ENCODE measurements at places on chromosomes 4 and X.

DNA sequence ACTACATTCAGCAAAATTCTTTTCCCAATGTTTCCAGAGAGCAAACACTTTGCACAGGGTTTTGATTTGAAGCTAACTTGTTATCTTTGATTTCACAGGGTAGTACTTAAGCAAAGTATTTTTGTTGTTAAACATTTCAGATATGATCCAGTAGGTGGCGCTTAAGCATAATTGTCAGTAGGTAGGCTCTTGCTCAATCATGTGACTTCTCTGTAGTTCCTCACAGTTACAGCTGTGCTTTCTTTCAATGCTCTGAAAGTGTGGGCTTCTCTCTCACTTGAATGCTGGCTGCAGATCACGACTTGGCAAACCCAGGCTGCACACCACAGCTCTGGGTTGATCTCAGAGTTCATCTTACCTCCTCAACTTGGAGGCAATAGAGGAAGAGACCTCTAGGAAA is 1016.5 kb downstream of the SH3BGRL start:
- H3K4me1 ChIP-seq = no peaks in the 10 kb centered on the region
- H3K27ac ChIP-seq = no peak overlapping the region
- no peak overlapping the region for H3K4me3 ChIP-seq

DNA sequence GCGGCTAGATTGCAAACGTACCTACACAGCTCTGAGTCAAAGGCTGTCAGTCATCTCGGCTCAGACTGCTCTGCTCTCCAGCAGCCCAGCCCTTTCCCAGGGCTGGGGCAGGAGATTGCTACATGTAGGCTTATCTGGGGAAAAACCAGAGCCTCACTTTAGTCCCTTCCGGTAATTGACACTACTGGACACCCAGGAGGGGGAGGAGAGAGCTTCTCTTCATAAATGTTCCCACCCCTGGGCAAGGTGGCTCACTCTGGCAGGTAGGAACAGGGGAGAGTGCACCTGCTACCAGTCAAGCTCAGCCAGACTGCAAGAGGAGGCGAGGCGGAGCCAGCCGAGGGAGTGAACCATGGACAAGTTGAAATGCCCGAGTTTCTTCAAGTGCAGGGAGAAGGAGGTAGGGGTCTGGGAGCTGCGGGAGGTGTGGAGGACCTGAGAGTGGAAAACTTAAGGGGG is at the start of gene SLC6A14:
Gene SLC6A14, plus strand, starts transcription at position 249 of the 459 bp plus-strand sequence. Its CDS starts 104 bp downstream, at position 353.
- no peaks in the 10 kb centered on the region for H3K4me1 ChIP-seq
- no peaks in the 10 kb centered on the region for H3K36me3 ChIP-seq
- no peaks in the 10 kb centered on the region for H3K27me3 ChIP-seq
- no peak for DNase-seq
- H3K4me3 ChIP-seq = no peak within 1 kb of the TSS
- no peak within 1 kb of the TSS for H3K27ac ChIP-seq

GRCh38 chr4:18441676-18442075 is 420.1 kb upstream of the LCORL start:
- no peak for DNase-seq
- H3K4me3 ChIP-seq = no peak overlapping the region
- no peaks in the 10 kb centered on the region for H3K4me1 ChIP-seq
- H3K27me3 ChIP-seq = no peaks in the 10 kb centered on the region
- no peaks in the 10 kb centered on the region for H3K36me3 ChIP-seq
- H3K27ac ChIP-seq = no peak overlapping the region

DNA sequence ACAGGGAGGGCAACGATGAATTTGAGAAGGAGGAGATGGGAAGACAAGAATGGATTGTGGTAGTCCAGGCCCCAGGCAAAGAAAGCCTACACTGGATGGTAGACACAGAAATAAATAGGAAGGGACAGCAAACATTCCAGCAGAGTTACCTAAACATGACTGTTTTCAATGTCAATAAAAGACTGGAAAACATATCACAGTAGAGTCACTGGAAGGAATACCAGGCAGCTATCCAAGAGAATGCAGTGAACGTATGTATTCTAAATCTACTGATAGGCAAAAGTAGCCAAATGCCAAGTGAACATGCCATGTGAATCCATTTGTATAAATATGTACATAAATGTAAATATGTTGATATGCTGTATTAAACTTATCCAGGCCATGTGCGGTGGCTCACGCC is 183.0 kb downstream of the PALLD start:
- no peaks in the 10 kb centered on the region for H3K36me3 ChIP-seq
- no peaks in the 10 kb centered on the region for H3K4me1 ChIP-seq

DNA sequence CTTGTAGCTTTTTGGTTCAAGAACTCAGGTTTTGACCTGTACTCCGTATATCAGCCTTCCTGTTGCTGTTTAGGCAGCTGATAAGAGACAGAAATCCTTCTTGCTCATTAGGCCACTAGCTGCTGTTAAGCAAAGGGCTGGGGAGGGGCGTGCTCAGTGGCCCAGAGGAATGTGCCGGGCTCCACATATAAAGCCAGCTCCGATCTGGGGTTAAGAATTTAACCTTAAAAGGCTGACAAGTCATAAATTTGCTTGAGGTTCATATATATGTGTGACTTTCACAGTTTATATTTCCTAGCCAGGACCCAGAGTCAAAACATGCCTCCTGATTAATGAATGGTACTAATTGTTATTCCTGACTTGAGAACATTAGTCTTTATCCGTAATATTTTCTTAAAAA is 15.3 kb downstream of the GPC3 start:
- H3K4me3 ChIP-seq = no peak overlapping the region
- H3K36me3 ChIP-seq = no peaks in the 10 kb centered on the region
- H3K27ac ChIP-seq = no peak overlapping the region
- no peaks in the 10 kb centered on the region for H3K4me1 ChIP-seq

DNA sequence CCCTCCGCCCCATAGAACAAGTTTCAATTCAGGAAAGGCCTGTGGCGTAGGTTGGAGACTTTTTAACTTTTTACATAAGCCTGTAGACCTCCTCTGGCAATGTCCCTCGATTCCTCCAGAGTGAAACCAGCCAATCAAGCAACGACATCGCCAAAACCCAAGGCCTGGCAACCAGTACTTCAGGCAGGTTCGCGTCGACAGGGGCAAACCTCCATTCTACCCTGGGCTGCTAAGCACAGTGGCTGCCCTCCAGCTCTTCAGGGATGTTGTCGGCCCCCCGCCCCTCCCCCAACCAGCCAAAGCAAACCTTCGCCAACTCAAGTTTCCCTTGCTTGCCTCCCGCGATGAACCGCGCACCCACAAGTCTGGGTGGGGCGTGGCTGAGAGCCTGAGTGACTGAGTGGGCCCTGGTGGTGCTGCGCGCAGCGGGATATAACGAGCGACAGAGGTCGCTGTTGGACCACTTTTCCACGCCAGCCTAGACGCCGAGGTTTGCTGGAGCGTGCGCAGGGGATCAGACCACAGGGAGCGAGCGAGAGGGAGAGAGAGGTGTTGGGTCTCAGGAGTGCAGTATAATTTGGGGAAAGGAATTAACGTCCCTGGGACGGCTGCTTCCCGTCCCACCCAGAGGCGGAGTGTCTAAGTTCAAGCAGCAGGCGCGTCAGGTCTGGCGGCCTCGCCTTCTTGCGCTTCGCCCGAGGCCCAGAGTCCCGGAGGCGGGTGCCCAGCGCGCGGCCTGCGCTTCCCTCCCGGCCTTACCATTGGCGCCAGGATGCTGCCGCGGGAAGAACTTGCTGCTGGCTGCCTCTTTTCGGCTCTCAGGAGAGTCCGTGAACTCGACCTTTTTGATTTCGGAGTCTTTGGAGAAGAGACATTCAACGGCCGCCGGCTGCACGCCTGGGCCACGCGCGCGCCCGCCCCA is 9.0 kb upstream of the PITX2 start:
- H3K4me1 ChIP-seq = peaks cover 24% of the 10 kb centered on the region
- H3K4me3 ChIP-seq = peak overlapping the region; percentile 45
- no peak overlapping the region for H3K27ac ChIP-seq
- no peaks in the 10 kb centered on the region for H3K27me3 ChIP-seq
- DNase-seq = peak; percentile 43

GRCh38 chrX:106247162-106247561 is 79.1 kb downstream of the PWWP3B start:
- no peaks in the 10 kb centered on the region for H3K4me1 ChIP-seq
- no peak overlapping the region for H3K4me3 ChIP-seq
- no peak overlapping the region for H3K27ac ChIP-seq
- H3K36me3 ChIP-seq = no peaks in the 10 kb centered on the region

GRCh38 chr4:98557194-98557892 is 101.1 kb downstream of the TSPAN5 start:
- H3K36me3 ChIP-seq = no peaks in the 10 kb centered on the region
- no peak for DNase-seq
- no peak overlapping the region for H3K4me3 ChIP-seq
- no peaks in the 10 kb centered on the region for H3K4me1 ChIP-seq

All from tibial artery (tissue), 4 donors.